ENCODE measurements at places on chromosomes 3 and 15.

GRCh38 chr15:35062738-35063099 is 22.4 kb downstream of the NANOGP8 start:
- no peak for DNase-seq

GRCh38 chr3:194572143-194572789 is 61.0 kb downstream of the TMEM44 start:
- DNase-seq, result peak; percentile 38

DNA sequence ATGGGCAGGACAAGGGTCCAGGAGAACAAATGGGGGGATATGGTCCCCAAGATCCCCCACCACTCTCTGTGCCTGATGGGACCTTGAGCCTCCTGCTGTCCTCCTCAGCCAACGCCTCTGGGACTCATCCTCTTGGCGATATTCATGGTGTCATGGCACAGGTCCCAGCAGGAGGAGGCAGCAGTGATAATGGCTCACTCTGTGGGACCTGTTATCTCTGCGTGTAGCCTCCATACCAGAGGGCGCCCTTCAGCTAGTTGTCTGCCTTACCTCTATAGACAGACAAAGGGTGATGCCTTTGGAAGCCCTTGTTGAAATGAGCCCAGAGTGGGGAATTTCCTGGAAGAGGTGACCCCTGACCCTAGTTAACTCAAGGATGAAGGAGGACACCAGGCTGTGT is 7.4 kb downstream of the ZBTB47 start:
- no peak for DNase-seq

GRCh38 chr3:45179163-45179562 is 33.0 kb upstream of the CDCP1 start:
- no peak for DNase-seq
